Hippocampal formation (tissue), 2 donors: ENCODE measurements at places on chromosomes 13 and 19.

GRCh38 chr19:14786421-14786851, 8.1 kb upstream of the ADGRE2 start:
- DNase-seq, result no peak

DNA sequence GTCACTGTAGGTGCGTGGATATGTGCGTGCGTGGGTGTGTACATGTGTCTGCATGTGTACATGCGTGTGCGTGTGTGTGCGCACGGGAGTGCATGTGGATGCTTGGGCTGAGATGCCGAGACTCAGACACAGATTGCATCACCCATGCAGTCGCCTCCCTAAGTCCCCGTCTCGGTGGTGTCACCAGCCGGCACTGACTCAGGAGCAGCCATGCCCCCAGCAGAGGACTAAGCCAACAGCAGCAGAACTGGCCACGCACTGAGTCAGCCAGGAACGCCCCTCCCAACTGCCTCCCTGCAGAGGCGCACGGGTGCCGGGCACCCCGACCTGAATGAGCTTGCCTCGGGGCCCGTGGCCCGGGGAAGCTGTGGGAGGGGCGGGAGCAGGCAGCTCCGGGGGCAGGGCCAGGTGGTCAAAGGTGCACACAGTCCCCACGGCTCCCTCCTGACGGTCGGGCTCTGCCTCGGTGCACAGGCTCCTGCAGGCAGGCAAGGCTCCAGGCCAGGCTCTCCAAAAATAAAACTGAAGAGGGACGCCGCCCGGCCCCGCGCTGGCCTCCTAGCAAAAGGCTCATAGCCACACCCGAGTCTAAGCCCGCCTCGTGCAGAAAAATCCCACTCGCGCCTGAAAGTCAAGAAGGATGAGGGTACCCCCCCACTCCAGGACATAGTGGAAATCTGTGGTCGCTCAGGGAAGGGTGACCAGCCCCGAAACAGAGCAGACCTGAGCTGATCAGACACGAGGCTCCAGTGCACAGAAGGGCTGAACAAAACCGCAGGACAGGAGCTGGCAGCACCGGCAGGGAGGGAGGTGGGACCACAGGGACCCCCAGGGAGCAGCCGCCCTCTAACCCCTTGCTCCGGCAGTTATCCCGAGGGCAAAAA, 49.2 kb downstream of the GADD45B start:
- no peak for DNase-seq

GRCh38 chr13:29529754-29530153, 65.7 kb downstream of the SLC7A1 start:
- DNase-seq, result no peak

DNA sequence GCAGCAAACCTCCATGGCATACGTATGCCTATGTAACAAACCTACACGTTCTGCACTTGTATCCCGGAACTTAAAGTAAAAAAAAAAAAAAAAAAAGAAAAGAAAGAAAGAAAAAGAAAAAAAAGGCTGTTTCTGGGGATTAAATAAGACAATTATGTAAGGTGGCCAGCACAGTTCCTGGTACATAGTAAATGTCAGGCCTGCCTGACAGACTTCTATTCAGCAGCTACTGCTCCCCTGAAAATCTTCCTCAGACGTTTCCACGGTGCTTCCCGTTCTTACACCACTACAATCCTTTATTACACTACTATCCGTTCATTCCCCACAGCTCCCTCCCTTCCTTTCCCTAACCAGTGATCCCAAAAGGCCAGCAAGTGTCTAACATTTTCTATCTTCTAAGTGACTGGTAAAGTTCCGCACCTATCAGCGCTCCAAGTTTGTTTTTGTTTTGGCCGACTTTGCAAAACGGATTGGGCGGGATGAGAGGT, 636 bp upstream of the RB1 start:
- DNase-seq, result peak; percentile 33

- DNase-seq, result no peak
Measured at GRCh38 chr13:85419611-85420010, 379.6 kb downstream of the SLITRK6 start.

DNA sequence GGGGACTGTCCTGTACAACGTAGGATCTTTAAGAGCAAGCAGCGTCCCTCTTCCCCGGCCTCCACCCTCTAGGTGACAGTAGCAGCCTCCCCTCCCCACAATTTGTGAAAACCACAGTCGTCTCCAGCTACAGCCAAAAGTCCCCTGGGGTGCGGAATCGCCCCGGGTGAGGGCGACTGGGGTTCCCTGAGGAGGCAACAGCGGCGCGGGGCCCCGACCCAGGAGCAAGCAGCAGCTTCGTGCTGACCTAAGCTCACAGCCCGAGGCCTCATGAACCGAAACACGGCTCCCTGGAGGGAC, 322 bp downstream of the ZNF558 start:
- DNase-seq, result no peak

- DNase-seq, result no peak
Measured at GRCh38 chr13:51902776-51903175, 41.0 kb downstream of the CCDC70 start.

- no peak for DNase-seq
Measured at GRCh38 chr13:78012046-78012445, 93.4 kb upstream of the EDNRB start.

- no peak for DNase-seq
Measured at GRCh38 chr13:60258349-60258748, 94.6 kb upstream of the DIAPH3 start.

- DNase-seq, result no peak
Measured at GRCh38 chr19:49594157-49594992, 3.4 kb downstream of the PRR12 start.

GRCh38 chr13:99311137-99311536, 3.9 kb upstream of the GPR183 start:
- no peak for DNase-seq

DNA sequence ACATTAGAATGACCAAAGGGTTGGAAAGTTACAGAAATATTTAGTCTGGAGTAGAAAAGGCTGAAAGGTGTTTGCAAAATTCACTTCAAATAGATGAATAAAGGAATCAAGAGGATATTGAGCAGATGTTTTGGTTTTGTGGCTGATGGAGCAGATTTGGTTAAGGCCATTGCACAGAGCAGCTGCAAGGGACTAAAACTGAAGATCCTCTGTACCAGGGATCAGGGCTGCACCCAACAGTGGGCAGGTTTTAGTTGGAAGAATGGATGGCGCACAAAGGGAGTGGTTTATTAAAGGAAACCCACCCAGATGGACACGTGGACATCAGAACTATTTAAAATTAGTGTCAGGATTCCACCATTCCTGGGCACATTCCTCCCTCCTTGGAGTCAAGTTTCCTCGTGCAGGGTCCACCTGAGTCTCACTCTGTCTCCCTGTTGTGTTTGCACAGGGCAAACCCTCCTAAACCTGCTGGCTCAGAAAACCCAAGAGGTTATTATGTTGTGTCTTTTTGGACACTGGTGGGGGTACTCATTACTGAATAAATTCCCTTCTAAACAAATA, 9.2 kb upstream of the UBAC2 start:
- no peak for DNase-seq

GRCh38 chr13:99565478-99566124, 64.3 kb downstream of the TM9SF2 start:
- DNase-seq, result no peak

- DNase-seq, result no peak
Measured at GRCh38 chr19:14770136-14770535, 8.2 kb downstream of the ADGRE2 start.

DNA sequence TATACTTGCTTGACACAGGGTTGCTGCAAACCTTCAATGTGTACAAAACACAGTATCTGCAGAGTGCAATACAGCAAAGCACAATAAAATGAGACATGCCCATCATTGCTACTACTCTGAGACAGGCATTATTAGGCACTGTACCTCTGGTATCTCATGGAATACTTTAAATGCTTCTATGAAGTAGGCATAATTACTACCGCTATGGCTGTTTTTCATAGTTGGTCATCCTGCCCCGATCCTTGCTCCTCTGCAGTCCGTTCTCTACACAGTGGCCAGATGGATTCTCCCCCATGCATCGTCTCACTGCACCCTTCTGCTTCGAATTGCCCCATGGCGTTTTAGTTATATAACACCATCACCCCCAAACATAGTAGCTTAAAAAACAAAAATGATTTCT, 83.0 kb upstream of the UBL3 start:
- DNase-seq, result no peak

DNA sequence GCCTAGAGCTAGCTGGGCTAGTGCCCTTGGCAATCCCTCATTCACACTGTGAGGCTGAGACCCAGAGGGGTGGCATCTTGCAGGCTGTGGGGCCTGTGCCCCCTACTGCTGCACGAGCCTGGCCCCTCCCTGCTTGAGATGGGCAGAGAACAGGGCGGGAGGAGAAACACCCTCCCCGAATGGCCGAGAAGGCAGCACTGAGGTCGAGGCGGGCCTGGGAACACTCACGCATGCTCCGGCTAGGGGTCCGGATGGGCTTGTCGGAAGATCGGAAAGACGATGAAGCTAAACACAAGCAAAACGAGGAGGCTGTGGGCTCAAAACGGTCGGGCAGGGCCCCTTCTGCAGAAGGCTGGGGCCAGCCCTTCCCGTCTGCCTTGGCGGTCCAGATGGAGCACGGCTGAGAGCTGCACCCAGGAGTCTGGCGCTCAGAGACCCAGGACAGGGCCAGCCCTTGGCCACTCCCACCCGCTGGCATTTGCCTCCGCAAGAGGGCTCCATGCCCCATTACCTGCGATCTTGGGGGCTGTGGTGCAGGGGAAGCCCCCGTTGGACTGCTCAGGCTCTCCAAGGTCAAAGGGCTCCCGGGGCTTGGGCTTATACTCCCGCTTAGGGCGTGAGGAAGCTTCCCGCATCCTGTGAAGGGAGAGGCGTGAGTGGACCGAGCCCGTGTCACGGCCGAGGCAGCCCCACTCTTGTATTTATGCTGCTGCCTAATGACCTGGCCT, 18.9 kb downstream of the MPND start:
- no peak for DNase-seq

- no peak for DNase-seq
Measured at GRCh38 chr19:49845414-49845813, 5.5 kb upstream of the PTOV1 start.

DNA sequence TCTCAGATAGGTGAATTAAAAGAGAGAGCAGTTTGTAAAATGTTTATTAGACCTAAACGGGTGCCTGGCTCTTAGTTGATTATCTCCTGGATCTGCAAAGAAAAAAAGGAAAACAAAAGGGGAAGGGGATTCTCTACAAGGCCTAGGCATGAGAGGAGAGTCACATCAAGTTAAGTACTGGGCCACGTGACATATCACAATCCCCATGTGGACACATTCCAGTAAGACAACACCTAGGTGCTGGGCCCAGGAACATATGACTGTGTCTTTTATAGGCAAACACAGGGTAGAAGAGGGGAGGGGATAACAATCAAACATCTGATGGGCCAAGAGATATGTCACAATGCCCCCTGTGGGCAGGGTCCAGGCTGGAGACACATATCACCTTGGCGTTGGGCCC, 4.2 kb upstream of the ZNF91 start:
- no peak for DNase-seq

GRCh38 chr19:30778961-30779715, 407.0 kb downstream of the ZNF536 start:
- DNase-seq, result no peak

GRCh38 chr19:36771261-36772231, 1.1 kb downstream of the ZNF850 start:
- no peak for DNase-seq

DNA sequence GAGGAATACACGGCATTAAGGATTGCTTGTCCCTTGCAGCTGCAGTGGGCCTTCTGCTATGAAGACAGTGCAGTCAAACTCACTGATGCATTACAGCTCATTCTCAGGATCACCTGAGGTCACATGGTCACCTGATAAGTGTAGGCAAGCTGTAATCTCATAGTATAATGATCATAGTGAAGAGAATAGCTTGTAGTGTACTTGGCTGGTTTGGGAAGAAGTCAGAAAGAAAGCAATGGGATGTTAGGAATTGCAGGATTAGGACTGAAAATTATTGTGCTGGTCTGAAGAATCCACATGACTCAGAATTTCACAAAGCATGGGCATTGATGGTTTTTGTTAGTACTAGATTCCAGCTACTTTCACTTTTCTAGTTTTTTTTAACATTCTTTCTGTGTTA, 76.7 kb downstream of the MBNL2 start:
- DNase-seq, result no peak

DNA sequence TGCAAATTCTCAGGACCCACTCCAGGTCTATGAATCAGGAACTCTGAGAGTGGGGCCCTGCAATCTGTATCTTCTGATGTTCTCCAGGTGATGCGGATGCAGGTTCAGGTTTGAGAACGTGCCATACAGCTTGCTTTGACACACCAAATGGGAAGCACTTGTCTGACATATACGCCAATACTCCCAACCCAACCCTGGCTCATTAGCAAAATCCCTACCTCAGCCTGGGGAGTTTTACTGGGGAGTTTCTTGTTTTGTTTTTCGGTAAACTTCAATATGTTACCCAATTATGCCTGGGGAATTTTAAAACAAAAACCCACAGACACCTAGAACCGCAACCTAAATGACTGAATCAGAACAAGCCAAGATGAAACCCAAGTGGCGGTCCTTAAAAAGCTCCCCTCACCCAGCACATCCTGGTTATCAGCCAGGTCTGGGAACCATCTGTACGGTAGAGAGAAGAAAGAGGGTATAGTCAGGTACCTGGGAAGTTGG, 41.2 kb downstream of the ABCC4 start:
- no peak for DNase-seq

DNA sequence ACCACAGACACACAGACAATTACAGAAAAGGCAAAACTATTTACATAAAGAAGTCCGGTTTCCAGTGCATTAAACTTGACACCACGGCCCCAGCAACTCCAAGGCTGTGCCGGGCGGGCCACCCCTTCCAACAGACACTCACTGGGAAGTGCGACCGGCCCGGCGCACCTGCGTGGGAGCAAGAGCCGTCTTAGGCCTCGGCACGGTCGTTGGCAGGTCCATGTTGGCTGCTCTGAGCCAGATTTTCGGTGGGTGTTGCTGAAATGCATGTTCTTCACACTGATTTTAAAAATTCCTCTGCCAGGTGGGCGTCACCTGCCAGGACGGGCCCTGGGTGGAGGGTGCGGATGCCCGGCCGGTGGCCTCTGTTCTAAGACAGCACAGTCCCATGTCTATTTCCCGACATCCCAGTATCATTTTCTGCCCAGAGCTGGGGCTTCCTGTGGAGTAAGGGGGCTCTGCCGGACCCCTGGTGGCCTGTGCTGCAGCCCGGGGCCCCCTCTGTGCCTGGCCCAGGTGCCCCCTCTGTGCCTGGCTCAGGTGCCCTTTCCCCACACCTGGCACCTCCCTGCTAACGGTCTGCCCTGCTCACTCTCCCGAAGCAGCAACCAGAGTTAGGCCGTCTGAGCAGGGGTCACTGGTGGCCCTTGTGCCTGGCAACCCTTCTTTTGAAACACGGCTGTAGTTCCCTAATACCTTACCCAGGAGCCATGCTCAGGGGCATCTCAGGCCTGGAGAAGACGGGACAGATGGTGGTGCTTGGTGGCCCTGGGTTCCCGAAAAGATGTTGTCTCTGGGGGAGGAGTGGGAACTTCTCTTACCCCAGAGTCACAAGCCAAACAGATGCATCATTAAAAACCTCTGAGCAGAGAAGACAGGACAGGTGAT, 9.2 kb downstream of the TMEM255B start:
- DNase-seq, result no peak

DNA sequence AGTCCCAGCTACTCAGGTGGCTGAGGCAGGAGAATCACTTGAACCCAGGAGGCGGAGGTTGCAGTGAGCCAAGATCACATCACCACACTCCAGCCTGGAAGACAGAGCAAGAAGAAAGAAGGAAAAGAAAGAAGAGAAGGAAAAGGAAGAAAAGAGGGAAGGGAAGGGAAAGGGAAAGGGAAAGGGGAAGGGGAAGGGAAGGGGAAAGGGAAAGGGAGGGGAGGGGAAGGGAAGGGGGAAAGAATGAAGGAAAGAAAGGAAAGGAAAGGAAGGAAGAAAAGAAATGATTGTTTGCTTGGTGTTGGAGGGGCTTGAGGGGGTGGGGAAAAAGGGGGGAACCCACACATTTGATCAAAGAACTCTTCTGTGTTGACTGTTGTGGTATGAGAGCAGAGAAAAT, 10.0 kb downstream of the PMIS2 start:
- no peak for DNase-seq
